ENCODE measurements at places on chromosomes 11 and 22.

- DNase-seq = peak; percentile 57
Observed at GRCh38 chr22:26770624-26771023, 113.2 kb downstream of the MIAT start.

DNA sequence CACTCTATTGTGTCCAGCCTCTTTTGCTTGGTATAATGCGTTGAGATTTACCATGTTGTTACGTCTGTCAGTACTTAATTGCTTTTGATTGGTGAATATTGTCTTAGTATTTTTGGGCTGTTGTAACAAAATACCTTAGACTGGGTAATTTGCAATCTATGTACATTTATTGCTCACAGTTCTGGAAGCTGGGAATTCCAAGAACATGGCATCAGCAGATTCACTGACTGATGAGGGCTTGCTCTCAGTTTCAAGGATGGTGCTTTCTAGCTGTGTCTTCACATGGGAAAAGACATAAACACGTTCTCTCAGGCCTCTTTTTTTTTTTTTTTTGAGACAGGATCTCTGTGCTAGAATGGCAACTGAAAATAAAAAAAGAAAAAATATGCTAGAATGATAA lies 46.7 kb upstream of the INCENP start:
- peak; percentile 11 for DNase-seq

DNA sequence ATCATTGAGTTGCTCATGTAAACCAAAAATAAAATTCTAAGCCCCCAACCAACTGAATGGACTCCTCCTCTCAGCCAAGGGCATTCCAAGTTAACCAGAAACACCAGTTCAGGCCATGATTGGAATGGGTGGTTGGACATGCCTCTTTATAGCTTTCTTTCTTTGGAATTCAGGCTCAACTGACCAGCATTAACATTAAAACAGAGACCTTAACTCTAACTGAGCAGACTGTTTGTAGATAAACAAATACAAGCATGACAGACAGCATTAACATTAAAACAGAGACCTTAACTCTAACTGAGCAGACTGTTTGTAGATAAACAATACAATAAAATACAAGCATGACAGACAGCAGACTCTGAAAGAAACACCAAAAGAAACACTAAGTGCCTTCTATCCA lies 278.2 kb downstream of the DLG2 start:
- no peak for DNase-seq

DNA sequence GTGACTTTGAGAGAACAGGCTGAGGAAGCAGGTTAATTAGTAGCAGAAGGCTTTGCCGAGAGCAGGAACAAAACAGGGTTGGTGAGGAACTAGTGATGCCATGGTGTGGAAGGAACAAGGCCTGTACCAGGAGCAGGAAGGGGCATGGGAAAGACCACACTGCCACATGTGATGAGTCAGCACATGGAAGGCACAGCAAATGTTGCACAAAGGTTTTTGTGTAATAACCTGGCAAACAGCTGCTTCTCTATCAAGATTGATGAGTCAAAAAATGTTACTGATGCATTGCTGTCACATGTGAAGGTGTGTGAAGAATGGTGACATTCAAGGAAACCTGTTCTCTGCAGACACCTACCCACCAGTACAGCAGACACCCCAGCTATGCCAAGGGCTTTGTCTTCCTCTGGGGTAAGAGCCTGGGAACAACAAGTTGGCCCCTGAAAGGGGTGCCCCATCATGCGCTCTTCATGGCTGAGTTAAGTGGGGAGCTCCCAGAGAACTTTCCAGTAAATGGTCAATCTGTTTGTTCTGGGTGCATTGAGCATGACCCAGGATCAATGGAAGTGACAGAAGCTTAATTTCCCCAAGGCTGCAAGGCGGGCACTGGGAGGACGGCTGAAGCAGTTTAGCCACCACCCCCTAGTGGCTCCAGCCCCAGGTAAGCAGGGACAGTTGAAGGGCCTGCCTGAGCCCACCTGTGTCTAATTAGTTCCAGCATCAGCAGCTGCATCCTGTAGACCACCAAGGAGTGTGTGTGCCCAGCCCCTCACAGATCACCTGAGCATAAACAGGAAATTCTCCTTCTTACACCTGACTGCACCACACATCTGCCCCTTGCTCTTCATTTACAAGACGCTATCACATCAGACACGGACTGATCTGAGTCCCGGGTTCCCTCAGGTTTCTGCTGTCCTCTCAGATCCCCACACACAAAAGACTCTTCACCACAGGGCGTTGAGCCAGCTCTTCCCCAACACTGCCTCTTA lies 47.6 kb downstream of the GGTLC2 start:
- DNase-seq = peak; percentile 18

DNA sequence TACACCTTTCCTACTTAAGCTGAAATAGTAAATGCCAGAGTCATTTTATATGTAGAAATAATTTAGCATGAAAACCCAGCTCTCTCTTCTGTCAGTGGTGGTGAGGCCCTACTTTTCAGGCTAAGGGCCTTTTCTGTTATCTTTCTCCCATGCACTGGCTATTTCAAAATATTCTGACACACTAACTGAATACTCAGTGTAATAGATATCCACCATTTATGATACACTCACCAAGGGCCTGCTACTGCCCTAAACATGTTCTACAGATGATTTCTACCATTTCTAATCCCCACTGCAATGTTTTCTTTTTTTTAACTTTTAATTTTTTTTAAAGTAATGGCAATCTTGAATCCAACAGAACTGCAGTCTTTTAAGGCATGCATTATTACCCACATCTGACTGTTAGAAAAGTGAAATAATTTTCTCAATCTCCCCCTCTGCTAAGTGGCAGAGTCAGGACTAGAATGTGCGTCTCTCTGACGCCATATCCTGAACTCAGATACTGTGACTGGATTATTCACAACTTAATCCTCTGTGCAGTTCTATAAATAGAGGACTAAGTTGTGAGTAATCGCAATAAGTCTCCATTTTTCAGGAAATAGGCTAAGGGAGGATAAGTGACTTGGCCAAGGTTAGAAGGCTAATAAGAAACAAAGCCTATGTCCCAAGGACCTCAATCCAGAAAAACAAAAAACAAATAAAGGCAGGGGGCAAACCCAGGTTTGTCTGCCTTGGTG lies 44.0 kb downstream of the GRAMD1B start:
- peak; percentile 96 for DNase-seq

DNA sequence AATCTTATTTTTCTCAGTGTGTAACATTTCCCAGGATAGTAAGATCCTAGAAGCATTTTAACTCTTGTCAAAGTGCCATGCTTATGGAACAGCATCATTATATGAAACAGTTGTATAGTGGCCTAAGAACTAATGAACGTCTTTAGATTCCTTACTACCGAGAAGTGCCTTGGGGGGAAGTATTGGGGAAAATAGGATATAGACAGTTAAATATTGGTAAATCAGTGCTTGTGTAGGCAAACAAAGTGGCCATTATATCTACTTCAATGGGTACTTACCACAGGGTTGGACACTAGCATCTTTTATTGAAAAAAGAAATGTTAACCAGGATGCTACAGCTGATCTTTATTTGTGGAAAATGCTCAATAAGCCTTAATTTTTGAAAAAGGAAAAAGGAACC lies 11.3 kb downstream of the FAR1 start:
- DNase-seq = no peak

- DNase-seq = no peak
Observed at GRCh38 chr22:32721328-32722180, 80.0 kb upstream of the TIMP3 start.

GRCh38 chr22:27244328-27244727 lies 557.2 kb downstream of the MN1 start:
- DNase-seq = no peak

DNA sequence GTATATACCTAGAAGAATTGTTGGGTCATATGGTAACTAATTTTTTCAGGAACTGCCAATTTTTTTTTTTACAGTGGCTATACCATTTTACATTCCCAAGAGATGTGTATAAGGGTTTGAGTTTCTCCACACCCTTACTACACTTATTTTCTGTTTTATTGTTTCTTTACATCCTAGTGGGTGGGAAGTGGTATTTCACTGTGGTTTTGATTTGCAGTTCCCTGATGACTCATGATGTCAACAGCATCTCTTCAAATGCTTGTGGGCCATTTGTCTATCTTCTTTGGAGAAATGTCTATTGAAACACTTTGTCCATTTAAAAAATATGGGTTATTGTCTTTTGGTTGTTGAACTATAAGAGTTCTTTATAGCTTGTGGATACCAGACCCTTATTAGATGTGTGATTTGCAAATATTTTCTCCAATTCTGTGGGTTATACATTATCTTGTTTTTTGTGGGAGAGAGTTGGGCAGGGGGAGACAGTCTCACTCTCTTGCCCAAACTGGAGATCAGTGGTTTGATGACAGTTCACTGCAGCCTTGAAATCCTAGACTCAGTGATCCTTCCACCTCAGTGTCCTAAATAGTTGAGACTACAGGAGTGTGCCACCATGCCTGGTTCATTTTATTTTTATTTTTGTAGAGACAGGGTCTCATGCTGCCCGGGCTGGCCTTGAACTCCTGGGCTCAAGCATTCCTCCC lies 30.3 kb upstream of the PISD start:
- no peak for DNase-seq

GRCh38 chr11:662689-663274 lies 25.7 kb downstream of the DRD4 start:
- peak; percentile 68 for DNase-seq

- no peak for DNase-seq
Observed at GRCh38 chr11:100229086-100229485, 458.0 kb upstream of the ARHGAP42 start.

- no peak for DNase-seq
Observed at GRCh38 chr22:34800260-34800980, 265.5 kb upstream of the ISX start.

DNA sequence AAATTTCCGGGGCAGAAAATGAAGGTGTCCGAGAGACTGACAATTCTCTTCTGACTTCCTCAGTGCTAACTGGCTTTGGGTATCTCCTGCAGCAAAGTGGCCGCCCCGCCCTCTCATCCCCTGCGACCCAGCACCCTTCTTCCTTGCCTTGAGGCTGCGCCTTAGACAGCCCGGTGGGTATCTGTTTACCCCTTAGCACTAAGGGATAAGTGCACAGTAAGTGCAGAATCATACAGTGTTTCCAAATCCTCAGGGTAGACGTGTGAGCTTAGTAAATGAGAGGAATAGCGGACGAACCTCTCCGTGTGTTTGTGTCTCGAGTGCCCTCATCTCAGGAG lies 368 bp upstream of the CHORDC1 start:
- no peak for DNase-seq

DNA sequence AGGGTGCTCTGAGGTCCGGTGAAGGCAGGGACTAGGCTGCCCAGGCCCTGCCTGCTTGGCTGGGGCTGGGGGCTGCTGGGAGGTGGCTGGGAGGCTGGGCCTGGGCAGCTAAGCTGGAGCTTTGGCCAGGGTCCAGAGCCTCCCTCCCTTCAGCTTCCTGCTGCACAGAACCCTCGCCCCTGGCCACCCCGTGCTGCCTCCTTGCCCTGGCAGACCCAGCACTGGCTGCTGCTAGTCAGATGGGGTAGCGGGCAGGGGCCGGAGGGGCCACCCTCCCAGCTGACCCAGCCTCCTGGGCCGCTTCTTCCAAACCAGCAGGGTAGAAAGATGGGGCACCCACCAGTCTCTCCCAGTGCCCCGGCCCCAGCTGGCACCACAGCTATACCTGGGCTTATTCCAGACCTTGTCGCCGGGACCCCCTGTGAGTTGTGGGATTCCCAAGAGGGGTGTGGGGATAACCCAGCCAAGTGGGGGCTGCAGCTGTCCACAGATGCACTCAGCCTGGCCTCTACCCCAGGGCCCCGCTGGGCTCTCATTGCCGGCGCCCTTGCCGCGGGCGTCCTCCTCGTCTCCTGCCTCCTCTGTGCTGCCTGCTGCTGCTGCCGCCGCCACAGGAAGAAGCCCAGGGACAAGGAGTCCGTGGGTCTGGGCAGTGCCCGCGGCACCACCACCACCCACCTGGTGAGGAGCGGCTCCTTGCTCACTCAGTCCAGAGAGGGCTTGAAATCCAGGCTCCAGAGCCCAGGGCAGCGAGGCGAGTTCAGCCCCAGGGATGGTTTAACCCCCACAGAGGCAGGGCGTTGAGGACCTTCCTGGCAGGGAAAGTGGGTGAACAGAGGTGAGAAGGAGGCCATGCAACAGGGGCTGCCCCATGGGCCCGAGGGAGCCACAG lies at the start of gene SYT8:
Gene SYT8 (plus strand): TSS at position 212 of the 892 bp plus-strand sequence. CDS start 116 bp downstream, at position 328.
- no peak for DNase-seq

DNA sequence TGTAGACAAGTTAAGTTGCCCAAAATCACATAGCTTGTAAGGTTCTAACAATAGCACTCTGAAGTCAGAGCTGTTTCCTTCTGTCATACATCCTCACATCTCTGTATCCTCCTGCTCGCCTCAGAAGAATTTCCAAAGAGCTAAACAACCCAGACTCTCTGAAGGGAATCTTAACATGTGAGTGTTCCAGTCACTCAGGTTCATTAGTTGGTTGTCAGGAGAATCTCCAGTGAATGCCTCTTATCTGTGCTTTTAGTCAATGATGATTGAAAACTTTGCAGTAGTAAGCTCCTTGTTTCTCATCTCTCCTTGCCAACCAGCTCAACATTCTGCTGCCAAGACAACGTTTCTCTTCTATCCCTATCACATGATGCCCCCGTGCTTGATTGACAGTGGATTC lies 195.5 kb downstream of the C11orf91 start:
- no peak for DNase-seq

- DNase-seq = no peak
Observed at GRCh38 chr22:35649026-35649553, 844 bp downstream of the APOL6 start.

DNA sequence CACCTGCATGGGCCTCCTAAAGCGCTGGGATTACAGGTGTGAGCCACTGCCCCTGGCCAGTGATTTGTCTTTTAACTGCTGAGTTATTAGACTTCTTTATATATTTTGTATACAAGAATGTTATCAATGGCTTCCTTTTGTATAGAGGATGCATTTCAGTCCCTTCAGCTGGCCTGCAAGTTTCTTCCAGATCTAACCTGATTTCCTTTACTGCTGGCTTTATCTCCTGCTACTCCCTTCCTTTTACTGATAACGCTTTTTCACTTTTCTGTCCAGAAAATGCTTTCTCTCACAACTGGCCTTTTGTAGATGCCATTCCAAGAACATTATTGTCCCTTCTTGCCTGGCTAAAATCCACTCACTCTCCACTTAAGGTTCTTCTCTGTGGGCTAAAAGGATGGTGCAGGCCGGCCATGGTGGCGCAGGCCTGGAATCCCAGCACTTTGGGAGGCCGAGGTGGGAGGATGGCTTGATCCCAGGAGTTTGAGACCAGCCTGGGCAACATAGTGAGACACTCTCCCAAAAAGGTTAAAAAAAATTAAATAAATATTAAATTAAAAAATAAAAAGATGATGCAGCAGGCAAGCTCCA lies 118.1 kb downstream of the NECTIN1 start:
- DNase-seq = no peak

Data from fibroblast of the aortic adventitia (primary cell).